ENCODE measurements at places on chromosomes 4 and X.

DNA sequence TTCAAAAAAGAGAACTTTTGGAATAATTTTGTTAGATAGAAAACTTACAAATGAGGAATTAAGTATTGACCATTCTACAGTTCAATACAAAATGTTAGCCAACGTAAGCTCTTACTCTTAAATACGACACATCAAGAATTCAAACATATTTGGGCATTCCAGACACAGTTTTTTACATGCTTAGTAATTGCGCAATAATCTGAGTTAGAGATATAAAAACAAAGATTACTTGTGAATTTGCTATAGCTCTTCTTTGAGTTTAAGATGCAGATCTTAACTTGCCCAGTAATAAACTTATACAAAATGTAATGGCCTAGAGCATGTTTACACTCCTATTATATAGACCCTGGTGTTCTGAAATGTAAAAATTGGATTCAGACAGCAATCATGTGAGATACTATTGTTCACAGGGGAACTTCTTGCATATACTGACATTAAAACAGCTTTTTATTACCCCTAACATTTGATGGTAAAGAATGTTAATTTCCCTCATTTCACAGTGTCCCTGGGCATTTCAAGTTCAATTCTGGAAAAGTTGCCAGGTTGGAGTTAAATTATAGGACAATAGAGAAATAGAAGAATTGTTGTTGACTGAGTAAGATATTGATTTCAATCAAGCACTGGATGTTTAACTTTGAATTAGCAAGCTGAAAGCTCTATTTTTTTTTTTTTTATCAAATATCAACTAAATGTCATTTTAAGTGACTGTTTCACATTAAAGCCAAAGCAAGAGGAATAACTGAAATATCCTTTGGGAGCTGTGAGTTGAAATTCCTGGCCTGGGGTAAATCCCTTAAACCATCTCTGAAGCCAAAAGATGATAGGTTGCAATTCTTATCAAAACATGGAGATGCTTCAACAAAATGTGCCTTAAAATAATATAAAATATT, 910 bp downstream of the HPGDS start:
- no peak for DNase-seq

DNA sequence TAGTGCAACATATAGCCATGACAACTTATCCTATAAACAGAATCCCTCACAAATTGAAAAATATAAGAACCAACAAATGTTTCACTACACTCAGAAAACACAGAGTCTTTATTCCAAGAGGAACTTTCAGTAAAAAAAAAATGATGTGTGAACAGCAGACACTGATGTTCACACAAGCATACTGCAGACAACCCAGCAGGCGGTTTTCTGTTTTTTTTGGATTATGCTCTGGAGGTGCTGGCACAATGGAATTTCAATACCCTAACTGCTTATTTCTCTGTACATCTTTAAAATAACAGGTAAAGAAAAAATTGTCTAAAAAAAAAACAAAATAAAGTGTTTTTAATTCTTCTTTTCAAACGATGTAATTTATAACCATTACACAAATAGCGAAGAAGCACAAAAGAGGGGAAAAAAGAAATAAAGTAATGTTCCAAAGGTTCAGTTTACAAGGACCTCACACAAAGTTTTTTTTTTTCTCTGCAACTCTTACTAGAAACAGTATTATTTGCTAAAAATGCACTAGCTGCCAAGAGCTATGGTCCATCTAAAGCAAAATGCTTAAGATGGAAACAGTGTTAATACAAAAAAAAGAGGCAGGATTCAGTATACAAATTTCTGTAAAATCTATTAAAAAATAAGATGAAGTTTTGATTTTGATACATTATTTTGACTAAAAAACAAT, 55.3 kb downstream of the ANAPC10 start:
- no peak for DNase-seq

DNA sequence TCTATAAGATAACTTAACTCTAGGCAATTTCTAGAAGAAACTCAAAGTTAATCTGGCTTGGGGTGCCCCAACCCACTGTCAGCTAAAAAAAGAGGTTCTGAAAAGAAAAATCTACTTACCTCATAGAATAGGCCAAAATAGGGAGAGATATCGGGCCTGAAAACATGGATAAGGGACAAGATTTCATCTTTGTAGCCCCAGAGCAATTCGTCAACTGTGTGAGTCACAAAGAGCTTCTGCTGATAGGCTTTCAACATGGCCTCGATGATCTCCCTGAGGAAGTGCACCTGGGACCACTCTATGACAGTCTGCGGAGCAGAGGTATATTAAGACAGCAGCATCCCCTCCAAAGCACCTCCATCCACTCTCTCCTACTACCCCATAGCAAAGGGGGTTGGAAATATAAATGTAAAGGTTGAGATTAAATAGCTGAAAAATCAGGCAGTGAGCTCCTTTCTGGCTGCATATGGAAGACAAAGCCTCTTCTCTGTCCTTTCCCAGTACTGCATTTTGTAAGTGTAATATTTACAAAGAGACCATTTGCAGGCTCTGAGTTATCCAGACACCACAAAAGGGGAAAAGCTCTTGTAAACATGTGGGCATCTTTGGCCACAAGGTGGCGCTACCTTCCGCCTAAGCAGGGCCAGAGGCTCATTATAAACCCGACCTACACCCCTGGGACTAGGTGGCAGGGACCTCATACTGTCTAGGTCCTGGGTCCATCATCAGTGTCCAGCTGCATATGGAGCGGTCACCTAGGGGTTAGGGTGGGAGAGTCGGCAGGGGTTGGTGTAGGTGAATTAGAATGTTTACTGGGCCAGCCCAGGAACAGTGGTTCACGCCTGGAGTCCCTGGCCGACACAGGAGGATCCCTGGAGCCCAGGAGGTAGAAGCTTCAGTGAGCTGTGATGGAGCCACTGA, 31.5 kb upstream of the NUP54 start:
- no peak for DNase-seq

DNA sequence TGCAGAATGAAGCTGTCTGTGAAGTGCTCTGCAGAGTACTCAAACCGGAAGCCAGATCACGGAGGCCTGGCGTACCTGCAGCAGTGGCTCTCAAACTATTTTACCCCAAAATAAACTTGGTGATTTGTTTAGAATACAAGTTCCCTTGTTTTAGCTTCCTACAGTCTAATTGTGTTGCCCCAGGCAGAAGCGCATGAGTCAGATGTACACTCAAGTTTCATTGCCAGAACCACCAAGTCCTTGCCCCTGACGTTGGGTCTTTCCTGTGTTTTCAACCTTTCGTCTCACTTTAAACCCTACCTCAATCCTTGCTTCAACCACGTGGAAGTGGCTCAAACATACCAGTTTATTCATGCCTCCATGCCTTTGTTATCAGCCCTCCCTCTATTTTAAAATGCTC, 66.2 kb upstream of the SLC7A11 start:
- DNase-seq = no peak

DNA sequence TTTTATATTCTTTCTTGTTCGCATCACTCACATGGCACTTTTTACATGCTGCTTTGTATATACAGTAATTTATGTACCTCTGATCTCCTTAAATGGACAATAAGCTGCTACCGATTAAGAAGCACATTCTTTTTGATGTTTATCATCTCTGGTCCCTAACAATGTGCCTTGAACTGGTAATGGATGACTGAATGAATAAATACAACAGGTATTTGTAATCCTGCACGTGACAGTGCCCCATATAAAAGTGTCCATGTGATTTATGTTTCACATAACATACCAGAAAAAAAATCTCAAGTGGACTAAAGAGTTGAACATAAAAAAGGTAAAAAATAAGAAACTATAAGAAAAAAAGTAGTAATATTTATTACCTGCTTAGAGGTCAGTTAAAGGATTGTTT, 7.7 kb upstream of the SLAIN2 start:
- no peak for DNase-seq

- DNase-seq = no peak
Observed at GRCh38 chr4:79865201-79865597, 207.8 kb downstream of the ANTXR2 start.

- DNase-seq = no peak
Observed at GRCh38 chr4:123159479-123159878, 237.1 kb upstream of the NUDT6 start.

DNA sequence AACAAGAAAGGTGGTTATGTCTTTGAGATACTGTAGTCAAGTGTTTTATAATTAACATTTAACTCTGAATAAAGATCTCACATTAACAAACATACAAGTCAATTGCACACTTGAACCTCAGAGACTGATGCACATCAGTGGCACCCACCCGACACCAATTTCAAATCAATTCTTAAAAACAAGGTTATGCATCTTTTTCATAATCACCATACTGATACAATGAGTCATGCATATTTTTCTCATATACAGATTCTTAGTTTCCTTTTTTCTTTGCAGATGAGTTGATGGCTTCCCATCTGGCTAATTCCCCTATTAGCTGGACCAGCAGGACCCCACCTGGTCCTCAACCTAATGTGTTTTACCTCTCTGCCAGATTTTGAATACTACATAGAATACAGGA, 136.2 kb upstream of the RPL34 start:
- no peak for DNase-seq

DNA sequence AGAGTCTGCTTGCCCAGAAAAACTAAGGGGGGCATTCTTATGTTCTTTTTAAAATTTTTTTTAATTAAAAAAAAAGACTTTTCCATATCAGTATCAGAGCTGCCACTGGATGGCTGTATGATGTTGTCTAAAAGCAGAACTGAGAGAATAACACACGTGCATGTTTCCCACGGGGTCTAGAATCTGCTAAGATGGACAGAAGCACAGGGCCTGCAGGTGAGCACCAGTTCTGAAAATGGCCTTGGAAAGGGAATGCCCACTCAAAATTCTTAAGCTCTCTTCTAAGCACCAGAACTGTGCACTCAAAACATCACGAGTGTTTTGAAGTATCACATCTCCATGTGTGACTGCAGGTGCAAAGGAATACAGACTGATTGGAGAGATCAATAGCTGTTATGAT, 61.1 kb downstream of the ARAP2 start:
- no peak for DNase-seq

- DNase-seq = no peak
Observed at GRCh38 chrX:16212436-16212835, 45.2 kb downstream of the MAGEB17 start.

GRCh38 chr4:38785901-38786402, 3.2 kb upstream of the TLR10 start:
- no peak for DNase-seq

- DNase-seq = no peak
Observed at GRCh38 chr4:74738464-74739143, 55.7 kb downstream of the BTC start.

DNA sequence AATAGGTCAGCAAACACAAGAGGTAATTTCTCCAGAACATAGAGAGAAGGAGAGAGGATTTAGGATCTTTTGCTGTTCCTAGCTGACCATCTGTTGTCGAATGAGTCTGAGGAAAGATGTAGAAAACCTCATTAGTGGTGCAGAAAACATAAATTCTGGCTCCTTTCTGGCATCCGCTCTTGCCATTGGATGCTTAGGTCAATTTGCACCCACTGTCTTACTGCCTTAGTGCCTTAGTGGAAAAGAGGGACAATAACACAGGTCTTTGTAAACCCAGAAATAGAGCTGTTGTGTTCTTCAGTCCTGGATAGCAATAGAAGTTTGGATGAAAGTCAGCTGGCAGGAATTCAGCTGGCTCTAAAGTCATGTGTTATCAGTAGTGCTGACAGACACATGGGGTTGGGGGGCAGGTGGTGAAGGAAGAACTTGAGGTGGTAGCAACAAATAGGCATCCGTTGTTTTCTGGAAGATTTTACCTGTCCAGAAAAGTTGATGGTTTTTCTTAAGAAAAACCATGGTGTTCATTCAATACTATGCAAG, 78.2 kb downstream of the GLRA2 start:
- no peak for DNase-seq

- DNase-seq = no peak
Observed at GRCh38 chrX:150690126-150690525, 3.1 kb upstream of the MTMR1 start.

DNA sequence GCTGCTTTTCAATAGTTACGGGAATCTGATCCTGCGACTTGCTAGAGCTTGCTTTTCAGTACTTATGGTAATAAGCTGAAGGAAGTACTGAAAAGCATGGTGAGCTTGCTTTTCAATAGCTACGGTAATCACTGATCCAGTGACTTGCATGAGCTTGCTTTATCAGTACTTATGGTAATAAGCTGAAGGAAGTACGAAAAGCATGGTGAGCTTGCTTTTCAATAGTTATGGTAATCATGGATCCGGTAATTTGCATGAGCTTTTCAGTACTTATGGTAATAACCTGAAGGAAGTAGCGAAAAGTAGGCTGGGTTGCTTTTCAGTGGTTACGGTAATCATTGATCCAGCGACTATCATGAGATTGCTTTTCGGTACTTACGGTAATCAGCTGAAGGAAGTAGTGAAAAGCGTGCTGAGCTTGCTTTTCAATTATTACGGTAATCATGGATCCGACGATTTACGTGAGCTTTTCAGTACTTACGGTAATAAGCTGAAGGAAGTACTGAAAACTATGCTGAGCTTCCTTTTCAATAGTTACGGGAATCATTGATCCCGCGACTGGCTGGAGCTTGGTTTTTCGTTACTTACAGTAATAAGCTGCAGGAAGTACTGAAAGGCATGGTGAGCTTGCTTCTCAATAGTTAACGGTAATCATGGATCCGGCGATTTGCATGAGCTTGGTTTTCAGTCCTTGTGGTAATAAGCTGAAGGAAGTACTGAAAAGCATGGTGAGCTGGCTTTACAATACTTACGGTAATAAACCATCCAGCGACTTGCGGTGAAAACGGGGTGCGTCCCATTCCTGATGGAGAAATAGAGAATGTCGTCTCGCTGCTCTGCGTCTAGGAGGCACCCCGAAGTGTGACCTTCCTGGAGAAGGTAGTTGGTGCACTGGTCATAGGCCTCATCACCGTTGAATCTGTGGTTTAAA, 6.5 kb downstream of the CRLF2 start:
- DNase-seq = no peak

GRCh38 chr4:143083756-143084472, 100.8 kb upstream of the USP38 start:
- DNase-seq = no peak

DNA sequence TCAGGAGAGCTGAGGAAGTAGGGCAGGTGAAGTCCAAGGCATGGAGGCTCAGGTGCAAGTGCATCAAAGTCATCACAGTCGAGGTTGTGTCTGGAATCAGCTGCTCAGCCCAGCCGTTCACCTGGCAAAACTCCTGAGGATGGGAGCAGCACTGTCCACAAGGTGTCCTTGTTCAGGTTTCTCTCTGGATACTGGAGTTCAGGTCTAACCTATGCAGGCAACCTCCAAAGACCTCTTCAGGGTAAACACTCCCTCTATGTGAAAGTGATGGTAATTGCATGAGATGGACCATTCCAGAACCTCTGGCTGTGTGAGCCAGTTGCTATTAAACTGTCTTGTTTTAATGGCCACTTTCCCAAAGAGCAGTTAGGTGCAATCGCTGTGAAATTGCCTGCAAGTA, 120.2 kb upstream of the PSAPL1 start:
- no peak for DNase-seq

GRCh38 chrX:44585866-44586265, 43.2 kb upstream of the FUNDC1 start:
- no peak for DNase-seq

DNA sequence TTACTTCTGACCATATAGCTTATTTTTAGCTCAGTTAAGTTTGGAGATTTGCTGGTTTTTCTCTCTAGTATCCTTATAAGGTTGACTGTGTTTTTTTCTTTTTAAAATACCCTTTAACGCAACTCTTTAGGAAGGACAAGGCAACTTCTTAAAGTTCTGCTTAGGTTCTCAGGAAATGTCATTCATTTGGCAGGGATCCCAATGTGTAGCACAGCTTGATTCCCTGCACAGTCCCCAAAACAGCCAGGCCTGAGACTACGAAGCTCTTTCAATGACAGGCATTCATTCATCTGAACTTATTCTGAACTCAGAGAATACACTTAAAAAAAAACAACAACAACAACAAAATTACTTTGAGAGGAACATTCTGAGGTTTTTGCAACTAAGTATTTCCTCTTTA, 1765.8 kb downstream of the PCDH7 start:
- DNase-seq = no peak

- DNase-seq = no peak
Observed at GRCh38 chr4:157582141-157582540, 361.6 kb downstream of the GRIA2 start.
